ENCODE measurements at places on chromosomes 5 and 9.

DNA sequence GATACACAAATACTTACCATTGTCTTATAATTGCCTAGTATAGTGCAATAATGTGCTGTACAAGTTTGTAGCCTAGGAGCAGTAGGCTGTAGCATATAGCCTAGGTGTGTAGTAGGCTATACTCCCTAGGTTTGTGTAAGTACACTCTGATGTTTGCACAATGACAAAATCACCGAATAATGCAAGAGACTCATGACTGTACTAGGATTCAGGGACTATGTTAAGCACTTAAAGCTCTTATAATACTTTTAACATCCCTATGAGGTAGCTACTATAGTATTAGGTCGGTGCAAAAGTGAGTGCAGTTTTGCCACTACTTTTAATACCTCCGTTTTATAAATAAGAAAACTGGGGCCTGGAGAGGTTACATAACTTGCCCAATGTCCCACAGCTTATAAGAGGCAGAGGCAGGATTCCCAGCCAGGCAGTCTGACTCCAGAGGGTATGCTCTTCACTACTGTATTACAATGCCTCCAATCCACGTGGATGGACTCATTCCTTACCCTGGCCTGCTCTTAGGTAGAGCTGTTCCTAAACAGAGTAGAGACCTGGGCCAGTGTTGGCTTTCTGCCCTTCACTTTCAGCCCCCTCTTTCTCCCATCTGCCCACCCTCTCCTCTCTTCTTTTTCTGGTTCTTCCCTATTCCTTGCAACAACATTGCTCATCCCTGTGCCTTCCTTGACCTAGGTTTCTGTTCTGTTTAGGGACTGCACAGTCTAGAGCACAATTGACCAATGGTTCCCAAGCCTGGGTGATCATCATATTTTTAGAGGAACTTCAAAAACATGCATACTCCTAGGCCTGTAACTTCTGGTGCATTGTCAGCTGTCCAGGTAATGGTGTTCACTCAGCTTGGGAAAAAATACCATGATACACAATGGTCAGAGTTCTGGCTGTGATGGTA, 114.0 kb downstream of the CARTPT start:
- no peak for DNase-seq

- no peak for DNase-seq
These were observed 113.5 kb downstream of the FEM1C start for GRCh38 chr5:115431116-115431515.

GRCh38 chr5:163385271-163385670, 52.1 kb upstream of the CCNG1 start:
- no peak for DNase-seq

GRCh38 chr5:140524003-140524402, 23.5 kb upstream of the EIF4EBP3 start:
- no peak for DNase-seq

- no peak for DNase-seq
These were observed 47.2 kb downstream of the AOPEP start for GRCh38 chr9:94773655-94774054.

GRCh38 chr9:135864447-135865049, 42.8 kb downstream of the CAMSAP1 start:
- DNase-seq = peak; percentile 68

DNA sequence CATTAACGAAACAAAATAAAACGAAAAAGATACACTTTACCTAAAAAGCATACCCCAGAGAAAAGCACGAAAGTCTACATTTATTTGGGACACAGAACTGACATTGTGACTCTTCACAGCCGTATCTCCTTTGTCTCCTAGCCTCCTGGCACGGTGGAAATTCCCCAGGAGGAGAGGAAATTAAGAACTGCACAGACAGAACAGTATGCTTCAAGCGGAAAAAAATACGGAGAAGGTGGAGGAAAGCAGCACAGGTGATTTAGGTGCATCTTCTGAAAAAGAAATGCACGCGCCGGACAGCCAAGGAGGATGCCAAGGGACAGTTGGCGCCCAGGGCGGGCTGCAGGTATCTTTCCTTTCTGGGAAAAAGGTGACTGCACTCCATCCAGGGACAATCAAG, 32.0 kb downstream of the DDX31 start:
- no peak for DNase-seq

- no peak for DNase-seq
These were observed 129.6 kb upstream of the CNTLN start for GRCh38 chr9:17005056-17005823.

- DNase-seq = no peak
These were observed 41.8 kb upstream of the CDKN2B start for GRCh38 chr9:22050924-22051323.

DNA sequence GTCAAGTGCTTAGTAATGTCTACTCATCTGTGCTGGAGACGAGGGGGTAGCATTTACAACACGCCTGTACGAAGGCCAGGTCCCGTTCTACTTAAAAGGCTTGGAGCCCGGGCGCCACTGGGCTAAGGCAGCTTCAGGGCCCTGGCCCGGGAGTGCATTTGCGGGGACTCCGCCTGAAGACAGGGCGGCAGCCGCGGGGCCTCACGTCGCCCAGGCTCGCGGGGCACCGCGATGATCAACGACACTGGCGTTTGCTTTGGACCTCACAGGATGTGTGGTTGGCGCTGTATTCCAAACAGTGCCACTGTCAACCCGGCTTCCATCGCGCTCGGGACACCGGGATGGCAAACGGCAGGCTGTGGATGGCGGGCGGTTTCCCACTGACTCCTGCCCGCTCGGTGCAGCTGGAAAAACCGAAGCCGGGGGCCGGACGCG, 1.1 kb upstream of the TENT4A start:
- peak; percentile 50 for DNase-seq

DNA sequence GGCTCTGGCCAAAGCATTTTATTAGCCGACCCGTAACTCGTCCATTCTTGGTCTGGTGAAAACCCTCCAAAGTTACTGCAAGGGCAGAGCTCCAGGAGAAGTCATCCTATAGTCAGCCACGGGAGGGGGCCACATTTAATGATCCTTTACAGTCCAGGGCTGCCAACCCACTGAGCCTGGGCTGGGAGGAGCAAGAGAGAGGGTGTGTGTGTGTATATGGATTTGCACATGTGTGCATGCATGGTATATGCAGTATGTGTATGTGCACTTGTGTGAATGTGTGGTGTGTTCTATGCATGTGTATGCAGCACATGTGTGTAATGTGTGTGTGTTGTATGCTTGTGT, 4.2 kb upstream of the RASGEF1C start:
- DNase-seq = no peak

DNA sequence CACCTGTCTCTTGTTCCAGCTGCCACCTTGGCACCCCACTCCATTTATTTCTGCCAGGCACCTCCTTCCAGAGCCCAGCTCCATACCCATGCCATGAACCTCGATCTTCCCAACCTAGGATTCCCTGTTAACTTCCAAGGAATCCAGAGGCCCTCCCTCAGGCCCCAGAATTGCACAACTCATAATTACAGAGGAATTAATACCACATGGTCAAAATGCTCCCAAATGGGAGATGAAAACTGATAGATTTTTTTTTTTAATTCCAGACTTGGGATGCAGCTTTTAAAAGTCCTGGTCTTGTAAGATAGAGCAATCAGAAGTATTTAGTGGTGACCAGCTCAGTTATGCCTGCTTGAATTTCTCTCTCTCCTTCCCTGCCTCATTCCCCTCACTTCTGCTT, 96.2 kb upstream of the CCDC112 start:
- no peak for DNase-seq

GRCh38 chr9:105414947-105415661, 32.7 kb upstream of the FSD1L start:
- peak; percentile 54 for DNase-seq

DNA sequence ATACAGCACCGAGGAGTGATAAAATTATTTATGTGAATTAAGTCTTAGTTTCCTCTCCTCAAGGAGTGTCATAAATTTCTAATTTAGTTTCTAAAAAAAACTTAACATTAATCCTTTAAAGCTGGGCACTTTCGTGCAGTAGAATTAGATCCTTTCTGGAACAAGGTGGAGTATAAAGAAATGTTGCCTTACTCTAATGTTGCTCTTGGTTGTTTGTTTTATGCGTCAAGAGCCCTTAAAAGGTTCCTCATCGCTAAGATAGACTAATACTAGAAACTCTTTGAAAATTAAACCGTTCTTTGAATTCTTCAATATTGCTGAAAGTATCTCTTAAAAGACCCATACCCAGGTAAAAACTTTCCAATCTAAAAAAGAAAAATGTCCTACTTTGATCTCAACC, 83.6 kb upstream of the PLPP1 start:
- DNase-seq = no peak

- DNase-seq = no peak
These were observed 42.8 kb downstream of the JADE2 start for GRCh38 chr5:134568337-134568700.

GRCh38 chr9:35691334-35691650, 1.6 kb upstream of the TPM2 start:
- DNase-seq = no peak

- DNase-seq = no peak
These were observed 78.0 kb downstream of the HMHB1 start for GRCh38 chr5:143889986-143890385.

- no peak for DNase-seq
These were observed 18.8 kb downstream of the FTMT start for GRCh38 chr5:121870489-121870888.

DNA sequence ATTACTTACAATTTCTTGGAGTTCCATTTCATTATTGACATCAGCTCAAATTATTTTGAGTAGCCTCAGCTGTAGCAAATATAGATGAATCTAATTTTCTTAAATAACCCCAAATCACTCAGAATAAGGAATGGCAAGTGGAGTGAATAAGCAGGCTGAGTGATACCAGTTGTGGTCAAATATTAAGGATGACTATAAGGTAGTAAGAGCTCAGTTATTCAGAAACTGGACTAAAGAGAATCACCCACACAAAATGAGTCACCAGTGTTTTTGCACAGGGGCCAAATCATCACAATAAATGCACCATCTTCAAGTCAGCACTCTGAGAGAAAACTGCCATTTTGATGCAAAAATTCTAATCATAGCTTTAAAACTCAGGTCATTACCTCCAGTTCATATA, 128.9 kb upstream of the TARS1 start:
- DNase-seq = no peak

DNA sequence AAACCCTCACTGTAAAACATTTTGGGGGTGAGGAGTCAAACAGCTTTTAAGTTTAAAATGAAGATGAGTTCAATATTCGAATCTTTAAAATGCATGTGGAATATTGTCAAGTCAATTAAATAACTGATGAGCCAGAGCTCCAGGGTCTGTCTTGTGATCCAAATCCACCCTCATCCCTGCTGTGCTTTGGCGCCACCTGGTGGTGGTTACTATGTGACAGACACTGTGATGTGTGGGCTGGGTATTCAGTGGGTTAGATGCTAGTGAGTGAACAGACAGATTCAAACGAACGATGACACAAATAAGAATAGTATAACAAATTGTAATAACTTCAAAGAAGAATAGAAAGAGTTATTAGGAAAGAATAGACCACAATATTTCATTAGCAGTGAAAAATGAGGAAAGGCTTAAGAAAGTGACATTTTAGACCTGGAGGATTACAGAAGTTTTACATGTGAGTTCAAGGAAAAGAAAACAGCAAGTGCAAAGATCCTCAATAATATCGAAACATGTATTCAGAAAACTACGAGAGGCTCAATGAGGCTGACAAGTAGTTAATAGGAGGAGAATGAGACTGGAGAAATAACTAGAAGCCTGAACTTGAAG, 51.4 kb upstream of the CHSY3 start:
- DNase-seq = peak; percentile 28

DNA sequence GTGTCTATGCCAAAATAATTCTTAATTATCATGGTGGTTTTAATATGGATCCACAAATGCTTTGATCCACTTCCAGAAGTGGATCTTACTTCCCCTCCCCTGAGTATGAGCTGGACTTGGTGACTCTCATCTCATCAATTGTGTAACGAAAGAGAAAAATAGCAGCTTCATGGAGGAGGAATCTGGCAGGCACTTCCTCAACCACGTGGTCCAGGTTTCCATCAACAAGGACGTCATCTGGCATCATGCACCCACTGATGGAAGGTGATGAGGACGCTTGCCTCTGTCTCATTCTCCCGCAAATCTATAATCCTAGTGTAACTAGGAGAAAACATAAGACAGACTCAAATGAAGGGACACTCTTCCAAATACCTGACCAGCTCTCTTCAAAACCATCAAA, 54.6 kb upstream of the S1PR3 start:
- no peak for DNase-seq

DNA sequence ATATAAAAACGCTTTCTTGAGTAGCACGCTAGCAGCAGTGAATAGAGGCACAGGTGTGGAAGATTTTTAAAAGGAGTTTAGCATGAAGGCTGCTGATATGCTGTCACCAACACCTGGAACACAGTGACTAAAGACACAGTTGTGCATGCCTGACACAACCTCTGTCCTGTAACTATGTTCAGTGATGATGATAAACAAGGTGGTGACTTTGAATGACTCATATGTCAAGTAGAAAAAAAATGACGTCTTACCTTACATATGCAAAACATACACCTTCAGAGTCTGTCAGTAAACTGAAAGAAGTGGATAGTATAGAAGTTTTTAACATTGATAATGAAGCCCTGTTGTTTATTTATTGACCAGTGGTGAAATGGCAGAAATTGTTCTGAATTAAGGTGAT, 66.2 kb upstream of the ADCY2 start:
- DNase-seq = no peak

- DNase-seq = no peak
These were observed 503.6 kb upstream of the TUSC1 start for GRCh38 chr9:26181836-26182235.

- DNase-seq = no peak
These were observed 55.6 kb downstream of the DUSP1 start for GRCh38 chr5:172715421-172715780.

DNA sequence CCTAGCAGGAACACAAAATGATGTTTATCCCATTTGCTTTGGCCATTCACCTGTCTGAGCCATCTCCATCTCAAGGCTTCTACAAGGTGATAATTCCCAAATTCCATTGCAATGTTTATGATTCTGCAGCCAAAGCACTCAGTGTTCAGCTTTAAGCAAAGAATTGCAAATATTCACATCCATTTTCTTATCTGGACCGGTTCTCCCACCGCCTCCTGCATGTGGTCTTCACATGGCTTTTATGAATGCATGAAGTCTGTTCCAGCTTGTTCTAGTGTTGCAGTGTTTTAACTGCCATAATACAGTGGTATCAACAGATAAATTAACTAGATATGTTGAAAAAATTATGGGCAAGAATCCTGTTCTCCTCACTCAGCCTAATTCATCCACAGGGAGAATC, 443.0 kb upstream of the KLF4 start:
- no peak for DNase-seq

DNA sequence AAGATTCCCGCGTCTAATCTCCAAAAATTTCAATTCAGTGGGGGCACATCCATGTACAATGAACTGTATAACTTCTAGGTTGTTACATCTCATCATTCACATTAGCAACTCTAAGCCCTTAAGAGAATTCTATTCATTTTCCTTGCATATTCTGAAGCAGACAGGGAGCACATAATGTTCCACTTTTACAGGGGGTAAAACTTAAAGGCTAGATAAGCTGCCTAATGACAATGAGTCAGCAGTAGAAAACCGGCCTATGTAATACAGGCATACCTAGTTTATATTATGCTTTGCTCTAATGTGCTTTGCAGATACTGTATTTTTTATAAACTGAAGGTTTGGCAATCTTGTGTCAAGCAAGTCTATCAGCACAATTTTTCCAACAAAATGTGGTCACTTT, 40.4 kb downstream of the PTAR1 start:
- DNase-seq = no peak

Measured in CD4-positive, alpha-beta T cell treated with Interferon alpha-2 for 1 hour (primary cell).